ENCODE measurements at places on chromosomes 4 and X.

- no peaks in the 10 kb centered on the region for H3K27me3 ChIP-seq
- H3K4me3 ChIP-seq, result no peak overlapping the region
- DNase-seq, result no peak
- H3K27ac ChIP-seq, result no peak overlapping the region
- no peaks in the 10 kb centered on the region for H3K4me1 ChIP-seq
These were observed 73.7 kb downstream of the TAF1 start for GRCh38 chrX:71439896-71440295.

DNA sequence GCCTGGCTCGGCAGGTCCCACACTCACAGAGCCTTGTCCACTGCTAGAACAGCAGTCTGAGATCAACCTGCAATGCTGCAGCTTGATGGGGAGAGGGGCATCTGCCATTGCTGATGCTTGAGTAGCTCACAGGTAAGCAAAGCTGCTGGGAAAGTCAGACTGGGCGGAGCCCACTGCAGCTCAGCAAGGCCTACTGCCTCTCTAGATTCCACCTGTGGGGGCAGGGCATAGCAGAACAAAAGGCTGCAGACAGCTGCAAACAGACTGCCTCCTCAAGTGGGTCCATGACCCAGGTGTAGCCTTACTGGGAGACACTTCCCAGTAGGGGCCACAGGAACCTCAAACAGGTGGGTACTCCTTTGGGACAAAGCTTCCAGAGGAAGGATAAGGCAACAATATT lies 110.6 kb upstream of the ADAMTS3 start:
- H3K4me1 ChIP-seq, result no peaks in the 10 kb centered on the region
- H3K27me3 ChIP-seq, result no peaks in the 10 kb centered on the region
- H3K36me3 ChIP-seq, result no peaks in the 10 kb centered on the region
- H3K4me3 ChIP-seq, result no peak overlapping the region
- no peak overlapping the region for H3K27ac ChIP-seq

GRCh38 chrX:40832723-40833122 lies 97.4 kb upstream of the MED14 start:
- H3K27ac ChIP-seq, result no peak overlapping the region
- no peaks in the 10 kb centered on the region for H3K36me3 ChIP-seq
- no peak for DNase-seq

GRCh38 chr4:26263165-26263564 lies 57.6 kb upstream of the RBPJ start:
- H3K4me1 ChIP-seq, result peaks cover 21% of the 10 kb centered on the region
- no peak overlapping the region for H3K27ac ChIP-seq
- no peak overlapping the region for H3K4me3 ChIP-seq
- no peaks in the 10 kb centered on the region for H3K27me3 ChIP-seq
- no peak for DNase-seq

- H3K4me1 ChIP-seq, result peaks cover 4% of the 10 kb centered on the region
- no peaks in the 10 kb centered on the region for H3K27me3 ChIP-seq
These were observed 88.2 kb downstream of the CFAP299 start for GRCh38 chr4:80423553-80424224.

- H3K4me1 ChIP-seq, result no peaks in the 10 kb centered on the region
- no peak for DNase-seq
- no peak overlapping the region for H3K27ac ChIP-seq
- no peaks in the 10 kb centered on the region for H3K27me3 ChIP-seq
These were observed 8.5 kb upstream of the CTAG2 start for GRCh38 chrX:154661899-154662298.

GRCh38 chr4:14434916-14435315 lies 567.4 kb upstream of the CPEB2 start:
- no peaks in the 10 kb centered on the region for H3K4me1 ChIP-seq
- no peaks in the 10 kb centered on the region for H3K36me3 ChIP-seq
- no peak overlapping the region for H3K27ac ChIP-seq

DNA sequence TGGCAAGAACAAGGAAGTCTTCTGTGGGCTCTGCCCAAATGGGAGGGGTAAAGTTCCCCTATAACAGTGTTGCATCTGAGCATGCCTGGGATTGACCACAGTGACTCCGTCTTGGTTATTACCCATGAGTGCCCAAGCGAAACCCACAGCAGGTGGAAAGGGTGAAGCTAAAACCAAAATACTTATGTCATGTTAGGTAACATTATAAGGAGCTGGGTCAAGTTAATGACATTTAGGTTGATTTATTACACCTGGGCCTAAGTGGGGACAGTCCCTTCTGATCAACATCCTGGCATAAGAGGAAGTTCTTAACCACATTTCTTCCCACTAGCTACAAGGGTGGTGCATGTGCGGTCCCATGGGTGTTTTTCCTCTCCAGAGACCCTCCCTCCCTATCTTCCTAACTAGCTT lies 1.3 kb upstream of the ZNF732 start:
- H3K4me3 ChIP-seq, result no peak overlapping the region
- no peaks in the 10 kb centered on the region for H3K27me3 ChIP-seq
- no peaks in the 10 kb centered on the region for H3K4me1 ChIP-seq
- no peak for DNase-seq
- H3K36me3 ChIP-seq, result no peaks in the 10 kb centered on the region

- no peaks in the 10 kb centered on the region for H3K27me3 ChIP-seq
- H3K4me3 ChIP-seq, result no peak overlapping the region
- H3K4me1 ChIP-seq, result no peaks in the 10 kb centered on the region
- no peaks in the 10 kb centered on the region for H3K36me3 ChIP-seq
- DNase-seq, result no peak
These were observed 42.2 kb downstream of the AKAP4 start for GRCh38 chrX:50158593-50158992.

All from tibial nerve (tissue), 4 donors.